Neural crest cell (in vitro differentiated cells): ENCODE measurements at places on chromosomes 12 and 14.

DNA sequence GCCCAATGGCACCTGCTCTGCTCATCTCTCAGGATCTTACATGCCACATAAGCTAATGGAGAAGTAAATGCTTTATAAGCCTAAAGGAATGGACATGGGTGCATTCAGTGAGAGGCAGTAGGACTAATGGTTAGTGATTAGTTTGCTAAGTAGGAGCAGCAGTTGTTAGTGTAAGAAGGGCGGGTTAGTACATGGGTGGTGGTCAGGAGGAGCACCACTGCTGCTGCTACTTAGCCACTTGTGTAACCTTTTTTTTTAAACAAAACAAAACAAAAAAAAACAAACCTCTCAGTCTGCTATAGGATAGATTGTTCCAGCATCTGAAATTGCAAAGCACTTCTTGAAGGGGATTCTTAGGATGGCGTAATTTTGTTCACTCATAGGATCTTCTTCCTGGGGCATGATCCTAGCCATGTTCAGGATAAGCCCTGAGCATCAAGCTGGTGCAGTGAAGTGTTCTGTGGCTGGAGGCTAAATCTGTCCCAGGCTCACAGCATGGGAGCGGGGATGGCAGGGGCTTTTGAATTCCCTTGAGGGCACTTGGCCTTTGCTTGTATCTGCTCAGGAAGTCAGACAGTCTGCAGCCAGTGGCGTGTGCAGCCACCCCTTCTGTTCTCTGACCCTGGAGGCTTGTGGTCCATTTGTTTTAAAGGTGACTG, 63.6 kb downstream of the CHST11 start:
- DNase-seq = no peak

GRCh38 chr12:45669792-45670191, 59.7 kb upstream of the ARID2 start:
- no peak for DNase-seq

- DNase-seq = no peak
Observed at GRCh38 chr14:56709201-56709600, 101.1 kb downstream of the OTX2 start.

DNA sequence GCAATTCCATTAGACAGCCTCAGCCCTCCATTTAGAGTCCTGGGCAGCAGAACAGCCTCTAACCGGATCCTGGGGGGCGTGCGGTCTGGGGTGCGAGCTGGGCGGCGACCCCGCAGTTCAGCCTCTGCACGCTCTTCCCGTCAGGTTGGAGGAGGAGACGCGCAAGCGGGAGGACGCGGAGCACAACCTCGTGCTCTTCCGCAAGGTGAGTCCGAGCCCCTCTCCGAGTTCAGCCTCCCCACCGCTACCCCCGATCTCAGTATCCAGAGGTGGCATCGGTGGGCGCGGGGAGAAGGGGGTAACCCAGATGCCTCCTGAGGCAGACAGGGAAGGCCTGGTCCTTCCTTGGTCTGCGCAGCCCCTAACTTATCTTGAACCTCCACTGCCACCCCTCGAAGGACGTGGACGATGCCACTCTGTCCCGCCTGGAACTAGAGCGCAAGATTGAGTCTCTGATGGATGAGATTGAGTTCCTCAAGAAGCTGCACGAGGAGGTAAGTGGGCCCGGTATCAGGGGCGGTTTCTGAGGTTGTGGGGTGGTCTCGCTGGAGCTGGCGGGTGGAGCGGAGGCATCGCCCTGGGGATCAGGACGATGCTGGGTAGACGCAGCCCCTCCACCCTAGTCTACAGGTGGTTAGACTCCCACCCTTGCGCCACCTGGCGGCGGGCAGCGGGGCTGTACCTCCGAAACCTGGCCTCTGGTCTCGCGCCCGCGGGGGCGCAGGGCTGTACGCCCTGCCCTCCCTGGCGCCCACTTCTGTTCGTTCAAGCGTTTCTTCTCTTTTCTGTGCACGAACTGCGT, 1.3 kb downstream of the PRPH start:
- peak; percentile 45 for DNase-seq

- no peak for DNase-seq
Observed at GRCh38 chr14:69753860-69754259, 13.1 kb upstream of the SRSF5 start.

DNA sequence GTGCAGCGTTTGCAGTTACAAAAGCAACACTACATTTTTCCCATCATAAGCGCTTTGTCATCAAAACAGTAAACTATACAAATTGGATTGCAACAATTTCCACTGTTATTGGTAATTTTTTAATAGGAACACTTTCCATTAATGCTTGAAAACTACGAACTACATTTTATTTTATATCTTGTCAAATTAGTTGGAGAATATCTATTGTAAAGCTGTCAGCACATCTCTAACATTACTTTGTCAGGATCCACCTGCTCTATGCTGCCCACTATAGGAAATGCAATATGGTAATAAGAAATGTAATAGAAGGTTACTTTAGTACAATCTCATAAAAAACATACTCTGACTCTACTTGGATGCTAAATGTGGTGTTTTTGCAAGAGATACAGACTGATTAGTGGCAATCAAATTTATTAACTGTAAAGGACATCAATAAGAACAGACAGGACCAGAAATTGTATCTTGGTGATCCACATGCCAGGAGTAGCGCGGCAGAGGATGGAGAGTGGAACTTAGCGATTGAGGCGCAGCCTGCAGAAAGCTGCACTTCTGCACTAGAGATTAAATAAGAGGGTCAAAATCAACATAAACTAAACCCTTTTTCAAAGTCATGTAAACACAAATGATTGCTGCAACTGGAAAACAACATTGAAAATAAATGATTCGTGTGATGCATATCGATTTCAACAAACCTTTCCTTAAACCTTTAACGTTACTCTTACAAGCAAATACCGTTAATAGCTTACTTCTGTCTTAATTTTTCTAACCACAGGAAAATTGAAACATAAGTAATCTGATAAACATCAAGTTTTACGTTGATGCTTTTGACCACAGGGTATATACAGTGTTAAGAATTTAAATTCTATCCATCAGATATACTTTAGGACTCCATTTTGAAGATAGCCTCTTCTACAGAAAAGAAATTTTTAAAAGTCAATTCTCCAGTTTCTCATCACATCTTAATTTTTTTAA, 3.6 kb upstream of the ARID2 start:
- peak; percentile 12 for DNase-seq

- no peak for DNase-seq
Observed at GRCh38 chr12:121792607-121793439, 665 bp downstream of the RHOF start.

DNA sequence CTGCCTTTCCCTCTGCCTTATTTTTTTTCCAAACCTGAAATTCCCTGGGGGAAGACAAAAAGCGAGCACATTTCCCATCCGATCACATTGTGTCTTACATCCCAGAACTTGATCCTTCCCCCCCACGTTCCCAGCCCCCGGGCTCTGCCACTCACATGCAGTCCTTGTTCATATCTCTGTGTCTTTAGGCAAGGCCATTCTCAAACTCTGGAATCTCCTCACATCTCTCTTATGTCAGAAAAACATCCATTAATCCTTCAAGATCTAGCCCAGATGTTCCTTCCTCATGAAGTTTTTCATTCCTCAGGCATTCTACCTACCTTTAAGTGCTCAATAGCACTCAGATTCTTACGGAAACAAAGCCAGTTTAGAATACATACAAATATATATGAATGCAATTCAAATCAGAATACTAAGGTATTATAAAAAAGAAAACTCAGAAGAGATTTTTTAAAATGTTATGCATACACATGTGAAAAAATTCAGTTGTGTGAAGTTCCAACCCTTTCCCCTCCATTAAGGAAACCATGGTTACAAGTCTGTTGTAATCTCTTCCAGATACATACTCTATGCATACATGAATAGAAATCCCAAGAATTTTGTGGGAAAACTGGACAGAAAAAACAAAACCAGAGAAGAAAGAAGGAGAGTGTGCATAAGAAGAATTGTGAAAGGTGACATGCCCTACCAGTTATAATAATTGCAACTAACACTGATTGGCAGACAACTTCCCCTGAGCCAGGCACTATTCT, 120.3 kb downstream of the SLC38A1 start:
- no peak for DNase-seq

- DNase-seq = no peak
Observed at GRCh38 chr14:74934041-74934440, 11.0 kb upstream of the RPS6KL1 start.

DNA sequence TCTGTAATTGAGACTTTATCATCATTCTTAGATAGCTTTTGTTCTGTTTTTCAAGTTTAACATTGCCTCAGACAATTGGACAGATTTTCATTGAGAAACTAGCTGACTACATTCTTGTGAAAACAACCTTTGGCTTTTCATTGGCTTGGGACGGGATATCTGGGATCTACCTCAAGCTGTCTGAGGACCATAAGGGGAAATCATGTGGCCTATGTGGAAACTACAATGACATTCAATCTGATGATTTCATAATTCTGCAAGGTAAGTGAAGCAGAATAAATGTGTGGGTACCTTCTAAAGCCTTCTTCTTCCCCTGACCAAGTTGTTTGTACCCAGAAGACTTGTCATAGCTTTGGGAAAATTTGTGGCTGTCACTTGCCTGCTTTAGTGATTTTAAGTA, 133.5 kb downstream of the OTOGL start:
- DNase-seq = no peak

GRCh38 chr14:76920331-76921087, 94.3 kb downstream of the LRRC74A start:
- no peak for DNase-seq

DNA sequence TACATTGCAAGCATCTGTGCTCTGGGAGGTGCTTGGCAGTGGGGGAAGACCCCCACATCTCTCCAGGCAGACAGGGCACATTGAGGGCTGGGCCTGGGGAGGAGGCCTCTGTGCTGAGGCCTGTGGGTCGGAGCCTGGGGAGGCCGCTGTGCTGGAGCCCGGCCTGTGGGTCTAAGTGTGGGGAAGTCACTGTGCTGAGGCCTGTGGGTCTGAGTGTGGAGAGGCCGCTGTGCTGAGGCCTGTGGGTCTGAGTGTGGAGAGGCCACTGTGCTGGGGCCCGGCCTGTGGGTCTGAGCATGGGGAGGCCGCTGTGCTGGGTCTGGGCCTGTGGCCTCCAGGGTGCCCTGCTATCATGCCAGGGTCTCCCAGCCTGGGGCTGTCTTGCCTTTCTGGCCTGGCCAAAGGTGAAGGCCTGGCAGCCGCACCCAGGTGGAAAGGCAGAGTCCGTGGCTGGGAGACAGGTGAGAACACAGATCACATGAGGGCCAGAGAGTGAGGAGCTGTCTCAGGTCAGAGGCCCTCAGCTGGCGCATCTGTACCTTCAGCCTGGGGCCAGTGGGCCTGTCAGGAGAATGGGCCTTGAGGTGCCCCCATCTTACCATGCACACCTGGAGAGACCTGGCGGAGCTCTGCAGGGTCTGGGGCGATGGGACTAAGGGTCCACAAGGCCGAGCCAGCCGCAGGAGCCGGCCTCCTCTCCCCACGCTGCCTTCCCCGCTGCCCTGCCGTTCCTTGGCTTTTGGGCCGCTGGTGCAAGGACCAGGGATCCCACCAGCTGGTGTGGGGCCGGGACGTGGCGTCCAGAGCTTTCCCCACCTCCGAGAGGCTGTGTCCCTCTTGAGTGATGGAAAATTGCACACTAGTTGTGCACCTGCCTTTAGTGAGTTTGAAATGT, 18.6 kb upstream of the CRIP2 start:
- DNase-seq = no peak

GRCh38 chr12:42502682-42503081, 86.9 kb downstream of the PRICKLE1 start:
- DNase-seq = no peak

DNA sequence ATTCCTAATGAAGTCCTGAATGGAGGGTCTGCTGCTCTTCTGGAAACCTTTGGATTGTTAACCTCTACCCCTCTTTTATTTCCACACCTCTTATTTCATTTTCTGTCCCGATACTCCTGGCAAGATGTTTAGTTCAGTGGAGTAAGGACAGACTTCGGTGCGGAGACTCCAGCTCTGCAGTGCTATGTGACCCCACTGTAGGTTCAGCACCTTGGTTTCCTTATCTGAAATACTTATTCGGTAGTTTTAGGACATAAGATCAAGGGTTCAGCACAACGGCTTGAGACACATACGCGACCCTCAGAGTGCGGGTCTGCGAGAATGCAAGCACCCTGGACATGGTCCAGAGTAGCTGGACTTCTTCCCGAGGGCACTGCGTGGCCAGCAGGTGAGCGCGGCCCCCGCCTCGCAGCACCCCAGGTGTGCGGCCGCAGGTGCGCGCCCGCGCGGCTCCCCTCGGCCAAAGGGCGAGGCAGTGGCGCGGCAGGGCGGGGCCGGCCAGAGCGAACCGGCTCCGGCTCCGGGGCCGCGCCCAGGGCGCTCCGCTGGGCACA, 465 bp upstream of the FGD4 start:
- DNase-seq = no peak

GRCh38 chr12:68498736-68499135, 112.0 kb upstream of the RAP1B start:
- DNase-seq = no peak

DNA sequence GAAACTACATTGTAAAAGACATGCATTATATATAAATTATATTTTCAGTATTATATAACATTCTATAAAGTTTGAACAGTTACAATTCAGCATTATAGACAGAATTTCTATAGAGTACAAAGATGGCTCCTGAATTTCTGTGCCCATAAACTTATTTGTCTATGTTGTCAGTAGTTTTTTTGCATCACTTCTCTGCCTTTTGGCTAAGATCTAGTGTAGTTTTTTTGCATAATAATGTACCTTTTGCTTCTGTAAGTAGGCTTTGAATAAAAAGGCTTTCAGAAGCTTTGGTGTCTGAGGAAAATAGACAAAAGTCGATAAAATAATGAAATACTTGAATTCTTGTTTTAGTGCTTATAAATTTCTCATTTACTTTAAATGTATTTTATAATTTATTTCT, 11.1 kb downstream of the DNAL1 start:
- no peak for DNase-seq

GRCh38 chr12:102879144-102879763, 37.8 kb downstream of the PAH start:
- peak; percentile 29 for DNase-seq

- DNase-seq = no peak
Observed at GRCh38 chr14:56487090-56487667, 92.4 kb upstream of the TMEM260 start.

- no peak for DNase-seq
Observed at GRCh38 chr12:85089792-85090191, 53.6 kb downstream of the LRRIQ1 start.

GRCh38 chr12:50841716-50842531, 802 bp upstream of the TMPRSS12 start:
- DNase-seq = no peak

- no peak for DNase-seq
Observed at GRCh38 chr12:109726511-109727038, 12.9 kb downstream of the FAM222A start.

- no peak for DNase-seq
Observed at GRCh38 chr14:50225067-50225973, 6.1 kb downstream of the SOS2 start.

DNA sequence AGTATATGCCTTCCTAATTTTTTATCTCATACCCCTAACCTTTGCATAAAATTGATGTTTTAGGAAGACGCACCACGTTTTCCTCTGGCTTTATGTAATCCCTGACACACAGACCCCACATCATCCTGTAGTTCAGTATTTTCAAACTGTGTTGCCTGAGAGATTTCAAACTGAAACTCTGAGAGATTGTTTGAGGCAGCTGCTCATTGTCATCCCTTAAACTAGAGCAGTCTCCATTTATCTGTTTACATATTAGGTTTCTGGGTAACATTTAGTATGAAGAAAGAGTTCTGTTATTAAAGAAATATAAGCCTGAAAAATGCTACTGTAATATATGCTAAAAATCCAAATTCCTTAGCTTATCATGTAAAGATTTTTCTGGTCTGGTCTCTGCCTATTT, 24.3 kb downstream of the MNAT1 start:
- DNase-seq = no peak
